ENCODE measurements at places on chromosomes 1 and 21.
A peak's percentile ranks its signal among the peaks of the same experiment; 100 is the strongest.

DNA sequence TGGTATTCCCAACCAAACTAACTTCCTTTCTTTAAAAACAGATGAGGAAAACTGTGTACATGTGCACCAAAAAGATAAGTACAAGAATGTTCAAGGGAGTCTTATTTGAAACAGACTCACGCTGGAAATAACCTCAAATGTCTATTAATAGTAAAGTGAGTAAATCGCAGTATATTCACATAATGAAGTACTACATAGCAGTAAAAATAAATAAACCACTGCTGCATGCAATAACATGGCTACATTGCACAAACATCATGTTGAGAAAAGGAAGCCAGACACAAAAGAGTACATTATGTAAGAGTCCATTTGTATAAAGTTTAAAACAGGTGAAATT lies 5.2 kb upstream of the DENND2D start:
- DNase-seq = no peak

- no peak for DNase-seq
These were observed 7.1 kb upstream of the ZNF678 start for GRCh38 chr1:227556288-227556687.

- no peak for DNase-seq
These were observed 56.0 kb upstream of the ADARB1 start for GRCh38 chr21:45018131-45019075.

DNA sequence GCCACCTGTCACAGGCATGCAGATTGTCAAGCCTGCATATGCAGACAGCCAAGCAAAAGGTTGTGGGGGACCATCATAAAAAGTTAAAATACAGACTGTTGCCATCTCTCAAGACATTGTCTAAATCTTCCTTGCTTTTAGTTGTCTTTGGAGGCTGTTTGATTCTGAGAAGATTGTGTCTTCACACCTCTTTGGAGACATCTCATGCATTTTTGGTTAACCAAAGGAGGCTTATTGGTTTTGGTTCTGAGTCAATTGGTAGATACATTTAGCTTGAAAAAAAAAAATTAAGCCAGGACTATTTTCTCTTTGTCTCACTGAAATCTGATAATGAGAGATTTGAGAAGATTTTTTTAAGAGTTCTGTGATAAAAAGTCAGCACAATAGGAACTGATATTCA lies 217.6 kb downstream of the LYPLAL1 start:
- DNase-seq = no peak

DNA sequence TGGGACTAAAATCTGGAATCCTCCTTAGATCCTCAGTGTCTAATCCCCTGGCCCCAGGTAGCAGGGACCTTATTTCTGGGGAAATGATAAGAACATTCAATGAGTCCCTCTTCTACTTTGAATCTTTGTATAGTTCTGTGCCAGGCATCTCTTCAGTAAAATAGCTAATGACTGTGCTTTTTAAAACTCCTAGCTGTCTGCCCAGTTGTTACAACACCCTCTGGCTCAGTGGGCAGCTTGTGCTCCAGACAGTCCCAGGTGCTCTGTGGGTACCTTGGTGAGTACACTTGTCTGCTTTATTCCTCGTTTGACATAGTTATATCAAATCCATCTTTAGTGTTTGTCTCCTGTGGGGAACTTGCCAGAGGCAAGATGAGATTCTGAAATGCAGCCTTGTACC lies 18.0 kb downstream of the TGFB2 start:
- no peak for DNase-seq

DNA sequence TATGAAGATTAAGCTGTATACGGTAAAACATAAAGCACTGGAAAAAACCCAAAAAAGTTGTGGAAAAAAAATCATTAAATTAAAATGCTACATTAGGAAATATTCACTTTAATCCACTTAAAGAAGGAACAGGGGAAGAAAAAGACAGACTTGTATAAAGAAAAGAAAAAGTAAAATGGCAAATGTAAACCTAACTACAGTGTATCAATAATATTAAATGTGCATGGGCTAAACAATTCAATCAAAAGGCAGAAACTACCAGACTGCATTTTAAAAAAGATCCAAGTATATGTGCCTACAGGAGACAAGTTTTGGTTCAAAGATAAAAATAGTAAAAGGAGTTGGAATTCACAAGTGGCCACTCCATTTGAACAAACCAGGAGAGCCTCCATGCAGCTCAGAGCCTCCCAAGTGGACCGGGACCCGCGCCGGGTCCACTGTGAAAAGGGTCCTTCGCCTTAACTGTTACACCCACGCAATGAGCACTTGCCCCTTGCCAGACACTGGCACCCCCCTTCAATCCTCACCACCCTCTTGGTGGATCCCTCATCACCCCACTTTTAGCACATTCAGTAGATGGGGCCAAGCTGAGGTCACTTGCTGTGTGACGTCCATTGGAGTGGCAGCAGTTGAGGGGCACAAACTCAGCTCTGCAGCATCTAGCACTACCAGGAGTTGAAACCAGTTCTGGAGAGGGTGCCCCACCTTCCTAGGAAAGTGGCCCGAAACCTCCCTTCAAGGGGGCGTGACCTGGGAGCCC lies 898 bp downstream of the C1orf174 start:
- DNase-seq = no peak

GRCh38 chr1:186903374-186904136 lies 74.8 kb downstream of the PLA2G4A start:
- DNase-seq = no peak

DNA sequence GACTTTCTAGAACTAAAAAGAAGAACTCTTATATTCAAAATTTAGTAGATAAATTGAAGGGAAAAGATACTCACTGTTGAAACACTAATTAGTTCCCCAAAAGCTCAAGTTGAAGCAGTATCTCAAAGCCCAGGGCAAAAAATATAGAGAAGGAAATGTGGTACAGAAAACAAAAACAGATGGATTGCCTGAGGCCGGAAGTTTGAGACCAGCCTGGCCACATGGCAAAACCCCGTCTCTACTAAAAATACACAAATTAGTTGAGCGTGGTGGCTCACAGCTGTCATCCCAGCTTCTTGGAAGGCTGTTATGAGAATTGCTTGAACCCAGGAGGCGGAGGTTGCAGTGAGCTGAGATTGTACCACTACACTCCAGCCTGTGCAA lies 36.0 kb downstream of the FAM177B start:
- peak; percentile 1 for DNase-seq

DNA sequence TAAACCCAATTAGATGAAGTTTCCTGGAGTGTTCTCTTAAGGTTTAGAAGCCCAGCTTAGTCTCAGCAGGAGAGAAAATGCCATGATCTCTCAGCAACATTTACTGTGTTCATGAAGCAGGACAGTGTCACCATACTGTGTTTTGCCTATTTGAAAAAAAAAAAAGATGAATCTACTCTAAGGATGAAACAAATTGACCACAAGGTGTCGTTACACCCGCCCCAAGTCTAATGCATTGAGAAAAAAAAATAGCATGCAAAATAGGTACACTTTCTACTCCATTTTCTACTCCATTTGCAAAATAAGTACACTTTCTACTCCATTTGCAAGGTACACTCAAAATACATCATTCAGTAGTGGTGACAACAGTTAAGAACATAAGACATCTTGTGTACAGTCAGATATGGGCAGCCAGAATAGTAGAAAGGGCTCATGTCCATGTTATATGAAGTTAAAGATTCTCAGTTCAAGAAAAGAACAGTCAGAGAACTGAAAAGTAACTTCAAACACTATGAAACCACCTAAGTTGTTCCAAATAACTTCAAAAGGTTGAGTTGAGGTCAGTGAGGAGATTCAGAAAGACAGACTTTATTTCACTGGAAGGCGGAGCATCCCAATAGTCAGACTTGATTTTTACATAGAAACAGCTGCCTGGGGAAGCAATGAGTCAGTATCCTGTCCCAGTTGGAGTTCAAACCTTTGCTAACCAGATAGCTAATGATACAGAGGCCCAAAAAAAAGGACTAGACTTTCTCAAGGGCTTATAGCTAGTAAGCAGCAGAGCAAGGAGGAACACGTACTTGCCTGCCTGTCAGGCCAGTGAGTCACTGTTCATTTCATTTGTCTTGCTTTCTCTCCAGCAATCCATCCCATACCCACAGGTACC lies 13.3 kb downstream of the PLPPR5 start:
- DNase-seq = no peak

- no peak for DNase-seq
These were observed 22.8 kb downstream of the WDR64 start for GRCh38 chr1:241674805-241675384.

DNA sequence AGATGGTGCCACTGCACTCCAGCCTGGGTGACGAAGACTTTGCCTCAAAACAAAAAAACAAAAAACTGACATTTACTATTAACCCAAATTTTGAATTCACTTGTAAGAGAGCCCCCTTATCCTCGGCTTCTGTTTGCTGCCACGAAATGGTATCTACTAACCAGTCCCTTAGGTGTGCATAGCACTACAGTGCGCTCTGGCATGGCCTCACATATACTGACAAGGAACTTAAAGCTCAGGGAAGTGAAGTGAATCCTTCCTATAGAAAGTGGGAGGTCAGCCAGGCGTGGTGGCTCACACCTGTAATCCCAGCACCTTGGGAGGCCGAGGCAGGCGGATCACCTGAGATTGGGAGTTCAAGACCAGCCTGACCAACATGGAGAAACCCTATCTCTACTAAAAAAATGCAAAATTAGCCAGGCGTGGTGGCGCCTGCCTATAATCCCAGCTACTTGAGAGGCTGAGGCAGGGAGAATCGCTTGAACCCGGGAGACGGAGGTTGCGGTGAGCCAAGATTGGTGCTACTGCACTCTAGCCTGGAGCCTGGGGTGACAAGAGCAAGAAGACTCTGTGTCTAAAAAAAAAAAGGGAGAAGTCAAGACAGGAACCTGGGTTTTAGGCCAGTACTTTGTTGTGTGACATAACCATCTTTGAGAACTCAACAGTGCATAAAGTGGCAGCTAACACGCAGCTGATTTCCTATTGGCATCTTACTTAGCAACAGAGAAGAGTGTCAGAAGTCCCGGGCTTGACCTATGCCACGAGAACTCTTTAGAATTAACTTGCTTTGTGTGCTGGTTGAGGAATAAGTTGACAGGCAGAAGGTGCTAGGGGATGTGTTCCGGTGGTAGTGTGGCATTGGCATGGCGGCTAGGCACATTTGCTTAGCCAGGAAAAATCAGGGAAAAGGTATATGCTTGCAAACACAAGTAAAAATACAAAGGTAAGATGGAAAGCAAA lies 16.8 kb downstream of the ERRFI1 start:
- DNase-seq = no peak

DNA sequence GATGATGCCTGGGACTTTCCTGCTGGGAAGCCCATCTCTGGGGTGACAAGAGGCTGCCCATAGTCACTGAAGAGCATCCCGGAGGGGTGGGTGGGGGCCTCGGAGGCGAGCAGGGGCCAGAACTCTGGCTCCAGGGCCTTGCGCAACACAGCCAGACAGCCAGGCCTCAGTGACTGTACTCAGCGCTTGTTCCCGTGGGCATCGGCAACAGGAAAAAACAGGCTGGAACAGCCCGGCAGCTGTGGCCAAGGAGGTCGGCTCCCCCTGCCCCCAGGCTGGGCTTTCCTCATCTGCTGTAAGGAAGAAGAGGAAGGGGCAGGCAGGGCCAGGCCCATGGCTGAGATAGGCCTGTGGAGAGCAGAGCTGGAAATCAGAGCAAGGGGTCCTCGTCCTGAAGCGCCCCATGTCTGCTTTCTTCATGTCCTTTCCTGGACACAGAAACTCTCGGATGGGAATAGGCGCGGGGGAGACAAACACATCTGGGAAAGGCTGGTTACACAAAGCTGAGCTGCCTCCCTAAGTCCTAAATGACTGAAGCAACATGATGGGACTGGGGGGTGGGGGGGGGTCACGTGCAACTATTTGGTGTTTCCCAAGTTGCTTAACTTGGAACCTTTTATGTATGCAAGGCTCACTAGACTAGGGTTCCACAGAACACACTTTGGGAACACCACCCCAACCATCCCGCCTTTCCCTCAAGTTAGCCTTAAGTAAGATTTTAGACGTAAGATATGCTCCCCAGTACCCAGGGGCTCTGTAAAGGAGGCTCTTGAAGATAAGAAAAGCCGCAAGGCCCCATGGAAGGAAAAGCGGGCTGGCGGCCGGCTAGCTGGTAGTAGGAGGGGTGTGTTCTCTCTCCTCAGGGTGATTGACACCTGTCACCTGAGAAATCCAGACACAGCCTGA lies 30.7 kb downstream of the HSPG2 start:
- DNase-seq = no peak

- no peak for DNase-seq
These were observed 161.6 kb upstream of the RAB4A start for GRCh38 chr1:229109320-229109761.

- DNase-seq = no peak
These were observed 3.2 kb upstream of the UCK2 start for GRCh38 chr1:165824269-165824643.

DNA sequence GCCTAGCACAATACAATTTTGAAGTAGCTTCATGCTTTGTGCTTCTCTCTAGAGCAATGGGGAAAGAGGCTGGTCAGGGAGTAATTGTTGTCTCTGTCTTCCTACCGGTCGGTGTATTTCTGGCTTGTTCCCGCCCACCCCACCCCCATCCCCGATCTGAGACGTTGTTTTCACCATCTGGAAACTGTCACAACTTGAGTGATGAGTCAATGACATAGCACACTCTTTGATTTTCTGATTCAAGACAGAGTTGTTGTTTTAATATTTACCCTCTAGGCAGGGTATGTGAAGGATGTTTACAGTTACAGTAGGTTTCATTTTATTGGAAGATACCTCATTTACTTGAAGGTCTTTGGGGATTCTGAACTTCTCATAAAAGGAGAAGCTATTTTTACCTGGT lies 7.0 kb downstream of the IL12RB2 start:
- DNase-seq = no peak

DNA sequence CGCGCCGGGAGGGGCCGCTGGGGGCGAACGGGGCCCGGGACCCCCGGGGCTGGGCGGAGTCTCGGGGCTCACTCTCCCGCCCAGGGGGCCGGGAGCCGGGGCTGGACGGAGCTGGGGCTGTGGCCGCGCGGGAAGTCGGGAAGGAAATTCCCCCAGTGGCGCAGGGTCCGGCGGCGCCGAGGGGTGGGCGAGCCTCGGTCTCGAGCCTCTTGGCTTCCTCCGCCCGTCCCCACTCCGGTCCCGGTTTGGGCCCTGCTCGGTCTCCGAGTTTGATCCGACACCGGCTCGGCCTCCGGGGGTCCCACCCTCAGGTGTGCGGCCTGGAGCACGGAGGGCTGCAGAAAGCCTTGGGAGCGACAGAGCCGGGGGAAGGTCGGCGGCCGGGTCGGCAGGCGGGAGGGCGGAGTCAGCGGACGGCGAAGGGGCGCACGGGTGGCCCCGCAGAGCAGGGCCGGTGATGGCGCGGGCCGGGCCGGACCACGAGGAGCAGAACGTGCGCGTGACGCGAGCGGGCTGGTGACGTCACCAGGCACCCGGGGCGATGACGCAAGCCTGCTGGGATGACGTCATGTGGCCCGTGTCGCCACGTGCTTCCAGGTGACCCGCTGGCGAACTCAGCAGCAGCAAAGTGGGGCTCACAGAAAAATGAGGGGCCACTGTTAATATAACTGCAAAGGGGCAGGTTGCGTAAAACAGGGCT lies 610 bp upstream of the HES4 start:
- DNase-seq = peak; percentile 78

DNA sequence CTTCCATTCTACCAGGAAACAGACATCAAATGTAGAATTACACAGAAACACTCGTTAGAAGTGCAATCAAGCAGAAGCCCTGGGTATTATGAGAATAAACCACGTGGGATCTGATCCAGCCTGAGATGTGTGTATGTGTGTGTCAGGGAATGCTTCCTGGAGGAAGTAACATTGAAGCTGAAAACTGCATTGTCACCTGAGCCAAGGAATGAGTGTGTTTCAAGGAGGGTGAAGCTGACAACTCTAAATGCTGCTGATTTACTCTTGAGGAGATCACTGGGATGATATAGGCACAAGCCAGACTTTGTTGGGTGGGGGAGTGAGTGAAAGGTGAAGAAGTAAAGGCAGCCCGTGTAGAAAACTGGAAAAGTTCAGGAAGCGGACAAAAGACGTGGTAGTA lies 27.6 kb downstream of the FAAH start:
- no peak for DNase-seq

- no peak for DNase-seq
These were observed 11.7 kb upstream of the ENO1 start for GRCh38 chr1:8889925-8890785.
